Effector memory CD8-positive, alpha-beta T cell (primary cell): ENCODE measurements at places on chromosomes 5 and 9.

- no peaks in the 10 kb centered on the region for H3K4me1 ChIP-seq
- no peaks in the 10 kb centered on the region for H3K27me3 ChIP-seq
- H3K4me3 ChIP-seq, result no peak overlapping the region
- no peak overlapping the region for H3K27ac ChIP-seq
Measured at GRCh38 chr9:89879701-89880100, 274.9 kb downstream of the GADD45G start.

GRCh38 chr5:133807348-133807747, 161.1 kb downstream of the C5orf15 start:
- no peaks in the 10 kb centered on the region for H3K4me1 ChIP-seq
- H3K4me3 ChIP-seq, result no peak overlapping the region
- peaks cover 3% of the 10 kb centered on the region for H3K36me3 ChIP-seq
- peaks cover 25% of the 10 kb centered on the region for H3K27me3 ChIP-seq
- no peak overlapping the region for H3K27ac ChIP-seq
- no peak for DNase-seq

DNA sequence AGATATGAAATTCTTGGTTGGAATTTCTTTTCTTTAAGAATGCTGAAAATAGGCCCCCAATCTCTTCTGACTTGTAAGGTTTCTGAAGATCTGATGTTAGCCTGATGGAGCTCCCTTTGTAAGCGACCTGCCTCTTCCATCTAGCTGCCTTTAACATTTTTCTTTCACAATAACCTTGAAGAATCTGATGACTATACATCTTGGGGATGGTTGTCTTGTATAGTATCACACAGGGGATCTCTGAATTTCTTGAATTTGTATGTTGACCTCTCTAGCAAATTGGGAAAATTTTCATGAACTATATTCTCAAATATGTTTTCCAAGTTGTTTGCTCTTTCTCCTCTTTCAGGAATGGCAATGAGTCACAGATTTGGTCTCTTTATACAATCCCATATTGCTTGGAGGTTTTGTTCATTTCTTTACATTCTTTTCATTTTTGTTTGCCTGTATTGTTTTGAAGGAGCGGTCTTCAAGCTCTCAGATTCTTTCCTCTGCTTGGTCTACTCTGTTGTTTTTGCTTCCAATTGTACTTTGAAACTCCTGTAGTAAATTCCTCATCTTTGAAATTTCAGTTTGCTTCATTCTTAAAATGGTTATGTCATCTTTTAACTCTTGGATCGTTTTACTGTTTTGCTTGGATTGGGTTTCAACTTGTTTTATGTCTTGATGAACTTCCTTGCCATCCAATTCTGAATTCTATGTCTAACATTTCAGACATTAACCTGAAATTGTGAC, 245.2 kb upstream of the TARS1 start:
- DNase-seq, result no peak
- H3K36me3 ChIP-seq, result no peaks in the 10 kb centered on the region
- no peaks in the 10 kb centered on the region for H3K4me1 ChIP-seq

DNA sequence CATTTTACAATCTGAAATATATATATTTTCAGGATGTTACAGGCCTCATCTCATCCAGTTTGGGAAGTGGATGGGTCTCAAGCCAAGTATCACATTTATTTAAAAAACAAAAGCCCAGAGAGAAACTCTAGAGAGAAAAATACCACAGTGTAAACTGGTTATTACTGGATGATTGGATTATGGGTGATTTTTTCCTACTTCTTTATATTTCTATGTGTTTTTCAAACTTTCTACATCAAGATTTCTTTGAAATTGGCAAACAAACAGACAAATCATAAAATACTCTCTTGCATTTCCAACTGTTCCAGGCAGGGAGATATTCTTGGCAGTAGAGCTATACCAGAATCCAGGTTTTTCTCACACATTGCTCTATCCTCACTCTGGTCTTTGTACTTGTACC, 116.0 kb upstream of the SMIM23 start:
- DNase-seq, result no peak
- H3K4me1 ChIP-seq, result no peaks in the 10 kb centered on the region
- H3K4me3 ChIP-seq, result no peak overlapping the region
- no peaks in the 10 kb centered on the region for H3K36me3 ChIP-seq
- H3K27ac ChIP-seq, result no peak overlapping the region

GRCh38 chr9:16386827-16387077, 483.7 kb downstream of the BNC2 start:
- H3K36me3 ChIP-seq, result no peaks in the 10 kb centered on the region
- H3K4me1 ChIP-seq, result no peaks in the 10 kb centered on the region
- no peak for DNase-seq
- no peaks in the 10 kb centered on the region for H3K27me3 ChIP-seq
- H3K27ac ChIP-seq, result no peak overlapping the region

- no peak for DNase-seq
- no peaks in the 10 kb centered on the region for H3K27me3 ChIP-seq
- no peak overlapping the region for H3K4me3 ChIP-seq
- no peaks in the 10 kb centered on the region for H3K36me3 ChIP-seq
- no peak overlapping the region for H3K27ac ChIP-seq
Measured at GRCh38 chr5:57302164-57302563, 128.3 kb downstream of the GPBP1 start.

DNA sequence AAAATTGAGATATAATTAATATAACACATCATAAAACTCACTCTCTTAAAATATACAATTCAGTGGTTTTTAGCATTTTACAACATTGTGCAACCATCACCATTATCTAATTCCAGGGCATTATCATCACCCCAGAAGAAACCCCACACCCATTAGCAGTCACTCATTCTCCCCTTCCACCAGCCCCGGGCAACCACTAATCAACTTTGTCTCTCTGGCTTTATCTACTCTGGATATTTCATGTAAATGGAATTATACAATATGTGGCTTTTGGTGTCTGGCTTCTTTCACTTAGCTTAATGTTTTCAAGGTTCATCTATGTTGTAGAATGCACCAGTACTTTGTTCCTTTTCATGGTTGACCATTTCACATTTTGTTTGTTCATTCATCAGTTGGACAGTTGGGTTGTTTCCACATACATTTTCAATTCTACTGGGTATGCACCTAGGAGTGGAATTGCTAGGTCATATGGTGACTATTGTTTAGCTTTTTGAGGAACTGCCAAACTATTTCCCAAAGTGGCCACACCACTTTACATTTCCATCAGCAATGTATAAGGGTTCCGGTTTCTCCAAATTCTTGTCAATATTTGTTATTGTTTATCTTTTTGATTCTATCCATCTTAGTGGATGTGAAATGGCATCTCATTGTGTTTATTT, 62.4 kb downstream of the MARCHF3 start:
- H3K4me3 ChIP-seq, result no peak overlapping the region
- no peak for DNase-seq
- no peak overlapping the region for H3K27ac ChIP-seq
- peaks cover 13% of the 10 kb centered on the region for H3K4me1 ChIP-seq
- peaks cover 5% of the 10 kb centered on the region for H3K36me3 ChIP-seq
- H3K27me3 ChIP-seq, result no peaks in the 10 kb centered on the region

DNA sequence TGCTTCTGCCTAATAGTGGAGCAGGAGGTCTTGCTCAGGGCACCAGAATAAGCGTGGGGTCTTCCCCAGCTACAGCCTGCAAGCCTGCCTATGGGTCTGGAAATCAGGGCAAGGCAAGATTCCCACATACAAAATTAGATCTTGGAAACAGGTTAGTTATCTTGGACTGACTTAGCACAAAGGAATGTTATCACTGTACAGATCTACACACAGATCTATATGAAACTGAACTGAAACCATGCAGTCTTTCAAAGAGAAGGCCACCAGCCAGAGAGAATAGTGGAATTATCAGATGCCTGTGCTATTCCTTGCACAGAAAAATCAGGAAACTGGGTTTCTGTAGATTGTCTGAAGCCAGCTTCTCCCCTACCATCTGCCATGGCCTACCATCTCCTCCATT, 585.7 kb downstream of the ACTL7B start:
- H3K27me3 ChIP-seq, result no peaks in the 10 kb centered on the region
- H3K4me3 ChIP-seq, result no peak overlapping the region
- H3K27ac ChIP-seq, result no peak overlapping the region
- DNase-seq, result no peak

GRCh38 chr5:91189480-91190313, 193.4 kb downstream of the ARRDC3 start:
- no peak overlapping the region for H3K4me3 ChIP-seq
- no peak for DNase-seq
- no peak overlapping the region for H3K27ac ChIP-seq

DNA sequence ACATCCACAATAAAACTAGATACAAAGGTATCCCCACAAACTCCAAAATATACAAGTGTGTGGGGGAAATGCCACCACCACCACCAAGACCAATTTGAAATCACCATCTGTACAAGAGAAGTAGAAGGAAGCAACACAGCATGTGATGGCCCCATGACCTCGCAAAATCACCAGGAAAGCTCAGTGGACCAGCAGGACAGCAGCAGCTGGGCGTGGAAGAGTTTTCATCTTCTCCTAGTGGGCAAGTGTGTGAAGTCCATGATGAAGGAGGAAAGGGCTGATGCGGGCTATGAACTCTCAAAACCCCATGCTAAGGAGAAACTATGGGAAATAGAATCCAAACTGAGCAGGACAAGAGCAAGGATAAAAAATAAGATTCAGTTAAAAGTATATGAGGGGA, 58.1 kb downstream of the GOLPH3 start:
- DNase-seq, result no peak
- peaks cover 64% of the 10 kb centered on the region for H3K36me3 ChIP-seq
- H3K27ac ChIP-seq, result peak overlapping the region; percentile 4
- no peaks in the 10 kb centered on the region for H3K27me3 ChIP-seq

- H3K27ac ChIP-seq, result peak overlapping the region; percentile 10
- DNase-seq, result no peak
- no peaks in the 10 kb centered on the region for H3K27me3 ChIP-seq
- no peaks in the 10 kb centered on the region for H3K36me3 ChIP-seq
Measured at GRCh38 chr5:41812156-41812555, 58.1 kb downstream of the OXCT1 start.

GRCh38 chr5:179820483-179821297, at the start of gene SQSTM1:
Gene SQSTM1 (plus strand): TSS chr5:179820905. CDS start chr5:179820937, 32 bp downstream.
- peak; percentile 79 for DNase-seq
- peak within 1 kb of the TSS; percentile 95 for H3K4me3 ChIP-seq
- peaks cover 85% of the 10 kb centered on the region for H3K36me3 ChIP-seq
- H3K27ac ChIP-seq, result peak within 1 kb of the TSS; percentile 99
- no peaks in the 10 kb centered on the region for H3K27me3 ChIP-seq

DNA sequence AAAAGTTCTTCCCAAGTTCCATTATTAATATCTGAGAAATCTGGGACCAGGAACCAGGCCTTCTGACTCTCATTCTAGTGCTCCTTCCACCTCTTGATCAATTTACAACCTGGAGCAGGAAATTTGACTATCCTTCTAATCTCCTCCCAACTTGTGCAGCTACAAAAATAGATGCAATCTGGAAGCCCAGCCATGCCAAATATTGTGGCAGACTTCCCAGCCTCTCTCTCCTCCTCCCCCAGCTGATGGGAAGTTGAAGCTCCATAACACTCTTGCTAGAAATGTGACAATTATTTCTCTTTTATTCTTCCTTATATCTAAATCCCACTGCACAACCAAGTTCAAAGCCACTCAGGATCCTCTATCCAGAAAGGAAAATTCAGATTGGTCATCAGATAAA, 252.1 kb downstream of the SEC61B start:
- H3K4me1 ChIP-seq, result no peaks in the 10 kb centered on the region
- H3K36me3 ChIP-seq, result no peaks in the 10 kb centered on the region
- H3K27ac ChIP-seq, result no peak overlapping the region
- H3K27me3 ChIP-seq, result peaks cover 63% of the 10 kb centered on the region

DNA sequence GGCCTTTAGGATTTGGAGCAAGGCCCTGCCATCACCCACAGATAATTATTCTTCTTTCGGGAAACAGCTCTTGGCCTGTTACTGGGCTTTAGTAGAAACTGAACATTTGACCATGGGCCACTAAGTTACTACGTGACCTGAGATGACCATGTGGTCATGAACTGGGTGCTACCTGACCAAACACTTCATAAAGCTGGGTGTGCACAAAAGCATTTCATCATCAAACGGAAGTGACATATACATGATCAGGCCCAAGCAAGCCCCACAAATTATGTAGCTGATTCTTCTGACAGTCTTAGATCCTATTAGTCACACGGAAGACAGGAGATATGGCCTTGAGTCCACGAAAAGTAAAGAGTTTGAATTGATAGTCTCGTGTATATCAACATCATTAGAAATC, 130.9 kb upstream of the FBN2 start:
- no peaks in the 10 kb centered on the region for H3K36me3 ChIP-seq
- H3K27me3 ChIP-seq, result peaks cover 9% of the 10 kb centered on the region
- no peak overlapping the region for H3K4me3 ChIP-seq
- no peak overlapping the region for H3K27ac ChIP-seq
- H3K4me1 ChIP-seq, result no peaks in the 10 kb centered on the region

- no peaks in the 10 kb centered on the region for H3K27me3 ChIP-seq
- no peak overlapping the region for H3K4me3 ChIP-seq
Measured at GRCh38 chr9:16516891-16517290, 353.6 kb downstream of the BNC2 start.

- H3K4me3 ChIP-seq, result no peak overlapping the region
- H3K27me3 ChIP-seq, result peaks cover 28% of the 10 kb centered on the region
- DNase-seq, result no peak
- no peaks in the 10 kb centered on the region for H3K36me3 ChIP-seq
Measured at GRCh38 chr5:41695920-41696582, 174.2 kb downstream of the OXCT1 start.

- H3K4me1 ChIP-seq, result no peaks in the 10 kb centered on the region
- no peaks in the 10 kb centered on the region for H3K36me3 ChIP-seq
- H3K27ac ChIP-seq, result no peak overlapping the region
- H3K4me3 ChIP-seq, result no peak overlapping the region
Measured at GRCh38 chr9:13479096-13479495, 199.6 kb upstream of the MPDZ start.

GRCh38 chr9:97980479-97980803, 2.7 kb upstream of the ANP32B start:
- no peak for DNase-seq
- H3K4me3 ChIP-seq, result no peak overlapping the region
- H3K27ac ChIP-seq, result no peak overlapping the region
- peaks cover 9% of the 10 kb centered on the region for H3K36me3 ChIP-seq

DNA sequence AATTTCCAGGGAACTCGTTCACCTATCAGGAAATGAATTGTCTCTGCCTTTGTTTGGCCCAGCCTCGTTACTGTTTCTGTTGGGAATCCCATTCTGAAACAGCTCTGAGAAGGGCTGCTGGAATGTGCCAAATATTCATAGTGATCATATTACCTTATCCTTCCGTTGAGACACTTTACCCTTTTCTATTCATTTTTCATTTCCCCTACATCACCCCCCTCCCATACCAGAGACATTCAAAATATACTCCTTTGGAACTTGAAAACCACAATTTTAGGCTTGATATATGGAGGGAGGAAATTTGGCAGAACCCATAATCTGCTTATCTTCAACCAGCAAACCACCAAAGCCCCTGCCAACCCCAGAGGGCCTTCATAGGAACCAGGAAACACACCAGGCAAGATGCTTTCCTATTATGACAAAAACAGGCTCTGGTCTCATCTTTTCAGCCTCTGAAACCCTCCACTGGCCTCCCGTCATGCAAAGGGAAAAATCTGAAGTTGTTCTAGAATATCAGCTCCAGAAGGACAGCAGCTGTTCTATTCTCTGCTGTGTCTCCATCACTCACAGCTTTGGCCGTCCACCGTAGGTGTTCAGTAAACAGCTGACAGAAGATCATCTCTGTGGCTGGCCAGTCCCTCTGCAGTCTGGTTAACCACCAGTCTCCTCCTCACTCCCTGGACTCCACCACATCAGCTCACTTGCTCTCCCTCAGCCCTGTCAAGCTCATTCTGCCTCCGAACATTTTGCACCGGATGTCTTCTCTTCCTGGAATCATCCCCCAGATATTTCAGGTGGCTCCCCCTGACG, 217.2 kb upstream of the WWC1 start:
- H3K27me3 ChIP-seq, result no peaks in the 10 kb centered on the region
- H3K27ac ChIP-seq, result no peak overlapping the region
